Left lobe of liver (tissue), 2 donors: ENCODE measurements at places on chromosomes 16 and 17. TPM values are rescaled to one million over a fixed set of nuclear protein-coding genes. Genes with fewer than 3 reads are reported as not detected.

GRCh38 chr16:984736-985636 is 3.4 kb downstream of the SOX8 start:
- DNase-seq, result no peak

- DNase-seq, result no peak
These were observed 214.9 kb upstream of the MON1B start for GRCh38 chr16:76976101-76976500.

CUEDC1 gene
- 8.1 TPM for total RNA-seq

ACSM5 gene
- total RNA-seq, result 228 TPM
